ENCODE measurements at places on chromosomes 1 and 21. TPM values are rescaled to one million over a fixed set of nuclear protein-coding genes. Genes with fewer than 3 reads are reported as not detected.

Gene RPTN
- polyA plus RNA-seq: not detected

Gene HHAT
- 2.7 TPM for polyA plus RNA-seq

Gene CELA2B
- polyA plus RNA-seq: not detected

Gene AMY1A
- not detected for polyA plus RNA-seq

Gene TINAGL1
- not detected for polyA plus RNA-seq

Gene SPRR2F
- polyA plus RNA-seq: not detected

Gene DYNLT4
- polyA plus RNA-seq: 0.29 TPM

Gene EFNA3
- polyA plus RNA-seq: 1.8 TPM

Gene HOOK1
- 4.3 TPM for polyA plus RNA-seq

Gene PCAT6
- 1.4 TPM for polyA plus RNA-seq

Gene SLFNL1
- 0.35 TPM for polyA plus RNA-seq

Gene FCGR1A
- polyA plus RNA-seq: not detected

Gene LRRN2
- not detected for polyA plus RNA-seq

Gene TRNP1
- polyA plus RNA-seq: 0.54 TPM

Gene SH2D1B
- 0.15 TPM for polyA plus RNA-seq

Gene PRKACB
- polyA plus RNA-seq: 19.0 TPM

Gene AUNIP
- polyA plus RNA-seq: not detected

Gene PRDM16
- polyA plus RNA-seq: 0.01 TPM

Gene ZNF683
- polyA plus RNA-seq: 0.46 TPM

Gene HSD3B1
- polyA plus RNA-seq: not detected

Gene CLCNKB
- not detected for polyA plus RNA-seq

Gene HCRTR1
- polyA plus RNA-seq: not detected

Gene CELA3A
- not detected for polyA plus RNA-seq

Gene TSHB
- polyA plus RNA-seq: not detected

Gene PCP4L1
- not detected for polyA plus RNA-seq

Gene F5
- polyA plus RNA-seq: 0.01 TPM

Gene ABCG1
- polyA plus RNA-seq: 8.7 TPM

Gene FAM151A
- not detected for polyA plus RNA-seq

Gene PYHIN1
- 5.5 TPM for polyA plus RNA-seq

Gene LCE1F
- not detected for polyA plus RNA-seq

Gene ZNF695
- 0.23 TPM for polyA plus RNA-seq

Gene KIF26B
- polyA plus RNA-seq: not detected

Gene OR2T1
- not detected for polyA plus RNA-seq

Gene CLDN19
- polyA plus RNA-seq: not detected

Gene AQP10
- polyA plus RNA-seq: not detected

Gene TRMT13
- polyA plus RNA-seq: 29.3 TPM

Gene REN
- not detected for polyA plus RNA-seq

Gene SYCP1
- polyA plus RNA-seq: not detected

Gene AGRN
- polyA plus RNA-seq: 7.0 TPM
